ENCODE measurements at places on chromosomes 2 and 18.

- no peak for DNase-seq
Observed at GRCh38 chr2:7755879-7756278, 838.7 kb downstream of the RNF144A start.

GRCh38 chr2:174682578-174683391 lies 81.5 kb downstream of the CHRNA1 start:
- DNase-seq: no peak

GRCh38 chr2:180247658-180248057 lies 240.6 kb upstream of the CWC22 start:
- DNase-seq: no peak

DNA sequence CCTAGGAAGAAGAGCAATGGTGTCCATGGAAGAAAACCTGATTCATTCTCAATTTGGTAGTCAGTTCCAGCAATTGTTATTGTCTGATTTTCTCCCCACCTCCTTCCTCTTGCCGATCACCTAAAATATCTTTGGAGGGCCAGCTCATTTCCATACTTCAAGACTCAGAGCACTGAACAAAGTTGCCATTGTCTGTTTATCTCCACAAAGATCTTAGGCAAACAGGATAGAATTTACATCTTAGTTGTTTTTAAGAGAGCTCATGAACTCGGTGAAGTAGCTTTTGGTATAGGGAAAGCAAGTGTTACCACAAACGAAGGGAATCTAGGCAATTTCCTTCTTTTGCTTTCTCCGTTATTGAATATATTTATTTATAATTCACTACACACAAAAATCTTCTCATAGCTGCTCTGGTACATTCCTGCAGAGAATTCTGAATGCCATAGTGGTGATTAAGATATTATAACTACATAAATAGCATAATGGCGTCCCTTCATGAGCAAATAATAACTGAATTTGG lies 41.5 kb upstream of the CHST9 start:
- no peak for DNase-seq

DNA sequence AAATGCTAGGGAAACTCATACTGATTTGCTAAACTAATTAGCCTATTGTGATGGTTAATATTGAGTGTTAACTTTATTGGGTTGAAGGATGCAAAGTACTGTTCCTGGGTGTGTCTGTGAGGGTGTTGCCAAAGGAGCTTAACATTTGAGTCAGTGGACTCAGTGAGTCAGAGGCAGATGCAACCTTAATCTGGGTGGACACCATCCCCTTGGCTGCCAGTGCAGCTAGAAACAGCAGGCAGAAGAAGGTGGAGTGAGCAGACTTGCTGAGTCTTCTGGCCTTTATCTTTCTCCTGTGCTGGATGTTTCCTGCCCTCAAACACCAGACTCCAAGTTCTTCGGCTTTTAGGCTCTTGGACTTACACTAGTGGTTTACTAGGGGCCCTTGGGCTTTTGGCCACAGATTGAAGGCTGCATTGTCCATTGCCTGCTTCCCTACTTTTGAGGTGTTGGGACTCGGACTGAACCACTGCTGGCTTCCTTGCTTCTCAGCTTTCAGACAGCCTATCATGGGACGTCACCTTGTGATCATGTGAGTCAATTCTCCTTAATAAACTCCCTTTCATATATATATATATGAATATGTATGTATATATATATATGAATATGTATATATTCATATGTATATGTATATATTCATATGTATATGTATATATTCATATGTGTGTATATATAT lies 69.7 kb downstream of the RPRM start:
- peak; percentile 14 for DNase-seq

GRCh38 chr2:1068822-1069221 lies 118.2 kb downstream of the SNTG2 start:
- no peak for DNase-seq

DNA sequence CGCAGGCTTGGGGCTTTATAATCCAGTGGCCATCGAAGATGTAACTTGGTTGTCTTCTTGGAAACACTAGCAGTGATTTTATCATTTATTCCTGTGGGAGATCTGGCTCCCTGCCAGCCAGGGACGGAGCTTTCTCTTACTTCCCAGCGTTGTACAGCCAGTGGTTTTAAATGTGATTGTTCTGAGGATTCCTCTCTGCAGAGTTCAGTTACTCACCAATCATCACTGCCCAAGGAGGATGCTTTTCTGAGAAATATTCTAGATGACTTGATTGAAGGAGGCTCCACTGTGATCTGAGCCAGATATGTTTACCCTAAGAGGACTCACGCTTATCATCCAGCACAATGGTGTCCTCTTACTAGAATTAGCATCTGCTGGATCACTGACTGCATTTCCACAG lies 744.3 kb downstream of the RNF144A start:
- DNase-seq: no peak

- DNase-seq: no peak
Observed at GRCh38 chr2:106127776-106128268, 66.3 kb downstream of the UXS1 start.

DNA sequence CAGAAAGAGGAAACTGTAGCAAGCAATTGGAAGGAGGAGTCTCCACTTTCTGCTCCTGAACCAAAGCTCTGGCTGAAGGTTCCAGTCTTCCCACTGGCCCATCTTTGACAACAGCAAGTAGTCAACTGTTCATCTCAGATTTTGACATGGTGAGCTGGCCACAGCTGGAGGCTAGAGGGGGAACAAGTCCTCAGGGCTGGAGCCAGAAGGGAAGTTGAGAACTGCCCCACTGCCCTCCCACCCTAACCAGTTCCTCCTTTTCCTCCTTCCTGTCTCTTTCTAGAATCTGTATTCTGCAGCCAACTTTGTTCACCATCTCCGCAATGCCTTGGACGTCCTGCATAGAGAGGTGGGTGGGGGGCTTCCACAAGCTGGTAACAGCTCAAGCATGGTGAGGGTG lies 105.8 kb downstream of the PLB1 start:
- DNase-seq: no peak

DNA sequence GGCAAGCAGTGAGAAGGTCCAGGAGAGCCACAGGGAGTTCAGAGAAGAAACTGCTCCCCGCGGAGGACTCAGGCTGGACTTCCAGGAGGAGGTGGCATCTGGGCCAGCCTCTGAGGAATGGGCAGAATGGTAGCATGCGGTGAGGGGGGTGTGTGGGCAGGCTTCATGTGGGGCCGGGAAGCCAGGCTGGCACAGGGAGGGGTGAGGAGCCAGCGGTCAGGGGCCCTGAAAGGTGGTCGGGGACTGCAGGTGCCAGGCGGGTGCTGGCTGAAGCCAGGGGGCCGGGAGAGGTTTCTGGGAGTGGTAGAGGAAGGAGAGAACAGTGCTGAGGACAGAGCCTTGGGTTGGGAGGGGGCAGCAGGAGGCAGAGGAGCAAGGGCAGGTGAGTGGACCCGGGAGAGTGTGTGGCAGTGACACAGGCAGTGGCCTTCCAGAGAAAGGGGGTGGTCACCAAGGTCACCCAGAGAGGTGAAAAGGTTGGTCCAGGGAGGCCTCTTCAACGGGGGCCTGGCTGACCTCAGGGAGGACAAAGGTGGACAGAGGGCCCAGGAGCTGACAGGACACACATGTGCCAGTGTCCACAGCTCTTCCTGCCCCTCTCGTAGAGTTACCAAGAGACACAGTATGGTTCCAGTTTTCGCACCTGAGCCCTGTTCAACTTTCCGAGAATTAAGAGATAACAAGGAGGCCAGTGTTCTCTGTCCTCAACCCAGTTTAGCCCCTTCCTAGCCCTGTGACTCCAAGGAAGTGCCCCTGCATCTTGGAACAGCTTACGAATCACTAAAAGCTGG lies 101.2 kb upstream of the ASB18 start:
- no peak for DNase-seq

- no peak for DNase-seq
Observed at GRCh38 chr2:45545943-45546342, 65.1 kb downstream of the SRBD1 start.

GRCh38 chr2:128502638-128503246 lies 184.1 kb upstream of the HS6ST1 start:
- DNase-seq: no peak

DNA sequence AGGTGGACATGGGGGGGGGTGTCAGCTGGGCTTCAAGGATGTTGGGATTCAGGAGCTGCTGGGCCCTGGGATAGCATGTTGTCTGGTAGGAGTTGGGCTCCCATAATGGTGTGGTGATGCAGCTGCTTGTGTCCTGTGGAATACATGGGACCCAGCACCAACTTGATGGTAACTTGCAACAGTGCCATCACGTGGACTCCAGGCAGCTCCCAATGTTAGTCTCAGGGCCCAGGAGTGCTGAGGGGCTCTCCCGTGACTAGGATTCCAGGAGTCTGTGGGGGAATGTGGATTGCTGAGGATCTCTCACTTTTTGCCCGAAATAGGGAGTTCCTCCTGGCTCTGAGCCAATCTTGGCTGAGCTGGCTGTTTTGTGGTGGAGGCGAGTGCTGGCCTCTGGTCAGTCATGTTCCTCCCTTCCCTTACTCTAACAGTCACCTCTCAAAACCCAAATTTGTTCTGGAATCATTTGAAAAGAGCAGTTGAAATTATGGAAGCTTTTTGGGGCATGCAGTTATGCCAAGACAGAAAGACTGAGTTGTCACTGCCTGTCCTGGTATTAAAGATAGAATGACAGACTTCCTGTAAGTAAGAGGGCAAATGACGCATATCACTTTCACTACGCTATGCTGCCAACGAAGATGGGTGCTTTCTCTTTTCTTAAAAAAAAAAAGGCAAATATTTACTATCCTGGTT lies 607.1 kb downstream of the ADCYAP1 start:
- DNase-seq: no peak

DNA sequence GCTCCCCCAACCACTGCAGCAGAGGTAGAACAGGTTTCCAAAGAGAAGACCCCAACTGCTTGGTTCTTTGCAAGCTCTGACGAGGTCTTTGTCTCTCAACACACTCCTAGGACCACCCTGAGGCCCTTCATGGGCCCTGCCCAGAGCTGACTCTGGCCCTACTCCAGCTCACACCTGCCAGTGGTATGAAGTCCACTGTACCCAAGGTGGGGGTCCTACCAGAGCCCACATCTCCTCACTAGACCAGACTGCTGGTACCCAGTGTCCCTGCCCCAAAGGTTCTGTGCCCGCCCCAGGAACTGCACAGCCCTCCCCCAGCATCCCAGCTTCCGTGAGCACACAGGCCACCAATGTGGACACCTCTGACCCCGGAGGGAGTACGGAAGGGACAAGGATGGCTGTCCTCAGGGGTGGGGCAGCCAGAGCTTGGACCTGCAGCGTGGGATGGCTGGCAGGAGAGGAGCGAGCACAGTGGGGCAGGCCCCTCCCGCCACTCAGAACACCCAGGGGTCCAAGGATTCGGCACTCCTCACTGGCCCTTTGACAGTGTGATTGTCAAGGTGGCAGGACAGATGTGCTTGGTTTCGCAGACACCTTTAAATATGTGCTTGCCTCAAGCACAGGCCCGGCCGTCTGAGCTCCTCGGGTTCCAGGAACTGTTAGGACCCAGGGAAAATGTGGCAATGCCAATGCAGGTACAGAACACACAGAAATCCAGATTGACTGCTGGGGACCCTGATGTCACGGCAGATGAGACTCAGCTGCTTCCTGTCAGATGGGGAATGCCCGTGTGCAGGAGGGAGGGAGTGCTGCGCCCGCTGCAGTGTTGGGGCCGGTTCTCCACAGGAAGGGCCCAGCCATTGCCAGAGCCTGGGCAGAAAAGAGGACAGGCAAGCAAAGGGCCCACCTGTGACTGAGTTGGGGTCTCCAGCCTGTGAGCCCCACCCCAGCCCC lies 51.2 kb downstream of the MTERF4 start:
- DNase-seq: no peak

GRCh38 chr2:9758741-9759140 lies 84.5 kb upstream of the TAF1B start:
- DNase-seq: no peak

GRCh38 chr2:56008661-56009431 lies 85.3 kb upstream of the EFEMP1 start:
- DNase-seq: no peak

- no peak for DNase-seq
Observed at GRCh38 chr2:122186761-122187222, 431.3 kb downstream of the TSN start.

GRCh38 chr18:31648966-31649429 lies 35.4 kb downstream of the B4GALT6 start:
- peak; percentile 20 for DNase-seq

DNA sequence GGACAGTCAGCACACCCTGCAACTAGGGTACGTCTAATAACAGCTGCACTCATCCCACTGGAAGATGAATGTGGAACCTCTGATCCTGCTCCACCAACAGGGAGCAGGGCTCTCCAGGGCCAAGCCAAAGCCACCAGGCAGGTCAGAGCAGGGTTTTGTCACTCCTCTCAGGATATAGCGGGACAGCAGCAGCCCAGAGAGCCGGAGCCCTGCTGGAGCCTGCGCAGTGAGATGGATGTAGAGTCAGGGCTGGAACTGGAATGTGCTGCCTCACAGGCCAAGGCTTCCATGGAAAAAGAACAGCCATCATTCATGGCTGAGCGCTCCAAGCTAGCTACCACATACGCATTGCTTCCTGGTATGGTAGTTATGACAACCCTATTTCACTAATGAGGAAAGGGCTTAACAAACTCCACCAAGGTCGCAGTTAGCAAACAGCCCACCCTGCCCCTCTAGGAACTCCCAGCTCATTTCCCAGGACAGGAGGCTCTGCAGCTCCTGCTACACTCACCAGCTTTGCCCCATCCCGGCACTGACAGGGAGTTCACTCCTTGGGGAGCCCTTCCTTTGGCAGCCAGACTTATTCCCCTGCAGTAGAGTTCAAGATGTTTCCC lies 85.2 kb downstream of the HS1BP3 start:
- DNase-seq: no peak

- no peak for DNase-seq
Observed at GRCh38 chr2:170822290-170823087, 5.8 kb downstream of the GAD1 start.

DNA sequence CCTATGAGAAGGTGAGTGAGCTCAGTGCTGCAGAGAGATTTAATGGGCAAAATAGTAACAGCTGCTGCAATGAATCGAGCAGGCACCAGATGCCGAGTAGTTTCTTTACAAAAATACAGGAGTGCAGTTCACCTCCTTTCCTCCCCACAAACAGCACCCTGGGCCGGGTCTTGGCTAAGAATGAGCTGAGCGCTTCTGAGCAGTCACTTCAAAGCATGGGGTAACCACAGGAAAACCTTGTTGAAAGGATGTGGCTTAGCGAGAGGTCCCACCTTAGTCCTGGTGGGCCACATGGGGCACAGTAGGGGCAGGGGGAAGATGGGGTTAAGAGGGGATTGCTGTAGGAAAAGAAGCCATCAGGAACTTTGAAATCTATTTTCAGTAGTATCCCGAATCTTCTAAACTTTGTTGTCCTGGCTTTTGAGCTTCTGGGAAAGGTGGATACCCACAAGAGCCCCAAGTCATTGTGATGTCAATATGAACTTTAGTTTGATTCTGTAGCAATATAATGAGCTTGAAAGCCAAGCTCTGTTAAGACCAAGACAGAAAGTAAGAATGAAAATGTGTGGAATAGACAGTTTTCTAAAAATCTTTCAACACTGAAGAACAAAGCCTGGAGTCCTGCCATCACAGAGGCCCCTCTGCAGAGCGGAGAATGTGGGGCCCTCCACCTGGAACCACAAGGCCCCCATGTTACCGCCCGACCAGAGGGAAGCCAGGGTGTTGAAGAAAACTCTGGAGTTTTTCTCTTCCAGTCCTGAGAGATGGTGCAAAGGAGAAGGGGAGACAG lies 101.0 kb upstream of the ZNF236 start:
- no peak for DNase-seq

Data from epithelial cell of prostate (primary cell).